ENCODE measurements at places on chromosomes 11 and 22.

- H3K27me3 ChIP-seq, result peaks cover 94% of the 10 kb centered on the region
- no peak overlapping the region for H3K4me3 ChIP-seq
- DNase-seq, result no peak
These were observed 2.9 kb upstream of the FOSL1 start for GRCh38 chr11:65903068-65903481.

DNA sequence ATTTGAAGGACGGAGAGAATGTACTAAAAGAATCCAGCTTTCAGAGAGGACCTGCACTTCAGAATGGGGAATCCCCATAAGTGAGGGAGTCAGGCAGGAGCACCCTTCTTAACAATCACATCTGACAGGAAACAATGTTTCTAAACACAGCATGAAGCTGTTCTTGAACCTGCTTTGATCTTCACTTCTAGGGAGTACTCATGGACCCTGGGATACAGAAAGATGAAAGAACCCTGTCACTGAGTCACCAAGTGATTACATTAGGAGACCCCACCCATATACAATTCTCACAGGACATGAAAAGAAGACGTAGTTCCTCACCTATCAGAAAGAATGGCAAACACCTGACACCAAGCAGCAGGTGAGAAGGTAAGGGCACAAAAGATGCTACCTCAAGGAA lies 296.9 kb upstream of the ZC3H12C start:
- peaks cover 7% of the 10 kb centered on the region for H3K4me1 ChIP-seq
- H3K36me3 ChIP-seq, result peaks cover 12% of the 10 kb centered on the region
- H3K4me3 ChIP-seq, result no peak overlapping the region
- no peak overlapping the region for H3K27ac ChIP-seq
- no peak for DNase-seq
- no peaks in the 10 kb centered on the region for H3K27me3 ChIP-seq

DNA sequence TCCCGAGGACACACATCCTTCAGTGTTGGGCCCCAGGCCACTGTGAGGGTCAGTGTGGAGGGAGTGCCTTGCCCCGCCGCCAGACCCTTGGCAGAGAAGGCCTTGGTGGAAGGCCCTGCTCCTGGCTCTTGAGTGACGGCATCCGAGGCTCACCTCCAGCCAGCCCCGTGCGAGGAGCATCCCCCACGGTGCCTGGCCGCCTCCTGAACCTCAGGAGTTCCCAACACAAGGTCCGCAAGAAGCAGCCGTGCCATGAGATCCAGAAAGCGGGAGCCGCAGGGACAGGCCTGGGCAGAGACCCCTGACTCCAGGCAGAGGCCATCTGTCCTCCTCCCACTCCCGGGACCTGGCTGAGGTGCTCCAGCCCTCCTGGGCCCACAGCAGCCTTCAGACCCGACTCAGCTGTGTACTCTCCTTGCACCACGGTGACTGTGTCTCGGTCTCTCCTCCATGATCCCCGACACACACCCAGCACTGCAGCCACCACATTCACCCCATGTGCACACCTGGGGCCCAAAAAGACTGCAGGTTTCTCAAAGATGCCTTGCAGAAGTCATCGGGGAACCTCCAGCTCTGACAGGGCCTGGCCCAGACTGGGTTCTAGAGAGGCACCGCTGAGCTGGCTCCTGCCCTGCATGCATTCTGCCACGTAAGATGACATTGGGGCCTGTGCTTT lies 870.2 kb downstream of the BRD1 start:
- H3K4me3 ChIP-seq, result no peak overlapping the region
- no peaks in the 10 kb centered on the region for H3K36me3 ChIP-seq
- H3K4me1 ChIP-seq, result peaks cover 11% of the 10 kb centered on the region
- DNase-seq, result no peak
- peak overlapping the region; percentile 15 for H3K27ac ChIP-seq

DNA sequence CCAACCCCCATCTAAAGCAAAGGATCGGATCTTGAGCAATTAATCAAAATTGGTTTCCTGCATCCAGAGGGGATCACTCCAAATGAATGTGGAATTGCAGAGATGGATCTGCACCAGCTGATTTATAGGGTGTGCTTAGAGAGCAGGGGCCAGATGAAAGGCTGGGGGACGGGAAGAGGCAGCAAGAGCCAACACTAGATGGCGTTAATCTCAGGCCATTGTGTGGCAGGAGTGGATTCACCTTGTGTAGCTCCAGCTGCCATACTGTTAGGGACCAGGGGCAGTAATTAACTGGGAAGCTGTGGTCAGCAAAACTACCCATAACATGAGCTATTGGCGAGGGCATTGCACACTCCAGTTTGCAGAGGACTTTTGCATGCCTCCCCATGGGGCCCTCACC lies 35.6 kb downstream of the SERPINH1 start:
- H3K4me1 ChIP-seq, result peaks cover 42% of the 10 kb centered on the region

- peak overlapping the region; percentile 52 for H3K4me3 ChIP-seq
- H3K36me3 ChIP-seq, result no peaks in the 10 kb centered on the region
- H3K4me1 ChIP-seq, result peaks cover 17% of the 10 kb centered on the region
- H3K27ac ChIP-seq, result no peak overlapping the region
- peaks cover 81% of the 10 kb centered on the region for H3K27me3 ChIP-seq
These were observed 2.4 kb downstream of the RASGRP2 start for GRCh38 chr11:64741375-64742086.

GRCh38 chr11:57798905-57799559 lies 37.4 kb downstream of the CTNND1 start:
- no peak for DNase-seq
- H3K4me3 ChIP-seq, result no peak overlapping the region
- peak overlapping the region; percentile 89 for H3K27ac ChIP-seq
- no peaks in the 10 kb centered on the region for H3K27me3 ChIP-seq

GRCh38 chr22:45805413-45805812 lies 133.8 kb downstream of the ATXN10 start:
- peaks cover 54% of the 10 kb centered on the region for H3K36me3 ChIP-seq
- DNase-seq, result no peak
- peak overlapping the region; percentile 16 for H3K27ac ChIP-seq
- H3K4me3 ChIP-seq, result no peak overlapping the region
- peaks cover 7% of the 10 kb centered on the region for H3K4me1 ChIP-seq

GRCh38 chr11:10275714-10276113 lies 18.3 kb downstream of the SBF2 start:
- no peak overlapping the region for H3K4me3 ChIP-seq
- H3K4me1 ChIP-seq, result peaks cover 7% of the 10 kb centered on the region
- peaks cover 7% of the 10 kb centered on the region for H3K36me3 ChIP-seq
- H3K27ac ChIP-seq, result no peak overlapping the region
- no peak for DNase-seq

DNA sequence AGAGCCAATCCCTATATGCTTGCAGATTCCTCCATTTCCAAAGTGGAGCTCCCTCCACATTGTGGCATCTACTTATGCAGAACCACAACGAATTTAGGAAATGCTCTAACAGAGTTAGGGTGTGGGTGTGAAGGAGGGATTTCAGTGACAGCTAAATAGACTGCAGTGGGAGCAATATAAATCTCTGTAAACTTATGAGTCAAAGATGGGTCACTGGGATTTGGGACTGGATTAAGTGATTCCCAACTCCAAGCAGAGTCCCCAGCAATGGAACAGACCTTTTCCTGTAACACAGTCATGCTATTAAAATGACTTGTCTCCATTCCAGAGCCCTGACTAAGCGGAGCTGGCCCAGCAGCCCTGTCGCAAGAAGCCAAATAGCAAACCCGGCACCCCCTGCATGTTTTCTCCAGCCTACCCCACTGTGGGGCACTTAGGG lies 36.6 kb downstream of the RPL27A start:
- H3K27me3 ChIP-seq, result no peaks in the 10 kb centered on the region
- H3K36me3 ChIP-seq, result peaks cover 34% of the 10 kb centered on the region
- DNase-seq, result no peak
- H3K27ac ChIP-seq, result peak overlapping the region; percentile 92
- peaks cover 79% of the 10 kb centered on the region for H3K4me1 ChIP-seq
- no peak overlapping the region for H3K4me3 ChIP-seq

GRCh38 chr11:74948546-74948897 lies 369 bp downstream of the XRRA1 start:
- H3K36me3 ChIP-seq, result peaks cover 30% of the 10 kb centered on the region
- H3K4me1 ChIP-seq, result peaks cover 23% of the 10 kb centered on the region
- no peak for DNase-seq
- H3K4me3 ChIP-seq, result peak overlapping the region; percentile 99

- no peak overlapping the region for H3K27ac ChIP-seq
- no peaks in the 10 kb centered on the region for H3K36me3 ChIP-seq
- no peak for DNase-seq
- H3K27me3 ChIP-seq, result no peaks in the 10 kb centered on the region
- no peak overlapping the region for H3K4me3 ChIP-seq
These were observed 494.6 kb upstream of the FAT3 start for GRCh38 chr11:91730057-91730456.

DNA sequence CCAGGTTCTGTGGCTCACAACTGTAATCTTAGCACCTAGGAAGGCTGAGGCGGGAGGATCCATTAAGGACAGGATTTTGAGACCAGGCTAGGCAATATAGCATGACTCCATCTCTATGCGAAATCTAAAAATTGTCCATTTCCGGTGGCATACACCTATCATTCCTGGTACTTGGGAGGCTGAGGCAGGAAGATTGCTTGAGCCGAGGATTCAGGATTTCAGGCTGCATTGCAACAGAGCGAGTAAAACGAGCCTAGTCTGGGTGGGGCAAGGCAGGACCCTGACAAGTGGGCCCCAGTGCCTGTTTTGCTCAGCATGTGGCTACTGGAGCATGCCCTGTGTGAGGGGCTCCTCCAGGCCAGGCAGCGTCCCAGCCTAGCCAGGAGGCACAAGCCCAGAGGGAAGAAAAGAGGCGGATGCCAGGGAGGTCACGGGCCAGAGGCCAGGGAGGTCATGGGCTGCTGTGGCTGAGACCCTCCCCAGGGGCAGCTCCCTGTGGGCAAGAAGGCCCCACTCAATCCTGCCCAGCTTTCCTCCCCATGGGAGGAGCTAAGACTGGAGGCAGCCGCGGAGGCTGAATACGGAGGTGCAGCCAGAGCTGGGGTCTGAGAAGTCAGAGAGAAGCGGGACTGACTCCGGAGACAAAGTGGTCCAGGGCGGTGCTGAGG lies 8.4 kb downstream of the LRRC74B start:
- H3K4me1 ChIP-seq, result peaks cover 45% of the 10 kb centered on the region
- peaks cover 13% of the 10 kb centered on the region for H3K27me3 ChIP-seq
- no peaks in the 10 kb centered on the region for H3K36me3 ChIP-seq
- no peak overlapping the region for H3K4me3 ChIP-seq
- H3K27ac ChIP-seq, result no peak overlapping the region

- no peaks in the 10 kb centered on the region for H3K36me3 ChIP-seq
- no peak overlapping the region for H3K4me3 ChIP-seq
- no peak overlapping the region for H3K27ac ChIP-seq
- H3K27me3 ChIP-seq, result peaks cover 55% of the 10 kb centered on the region
- DNase-seq, result no peak
These were observed 37.6 kb upstream of the ALX4 start for GRCh38 chr11:44347538-44347937.

DNA sequence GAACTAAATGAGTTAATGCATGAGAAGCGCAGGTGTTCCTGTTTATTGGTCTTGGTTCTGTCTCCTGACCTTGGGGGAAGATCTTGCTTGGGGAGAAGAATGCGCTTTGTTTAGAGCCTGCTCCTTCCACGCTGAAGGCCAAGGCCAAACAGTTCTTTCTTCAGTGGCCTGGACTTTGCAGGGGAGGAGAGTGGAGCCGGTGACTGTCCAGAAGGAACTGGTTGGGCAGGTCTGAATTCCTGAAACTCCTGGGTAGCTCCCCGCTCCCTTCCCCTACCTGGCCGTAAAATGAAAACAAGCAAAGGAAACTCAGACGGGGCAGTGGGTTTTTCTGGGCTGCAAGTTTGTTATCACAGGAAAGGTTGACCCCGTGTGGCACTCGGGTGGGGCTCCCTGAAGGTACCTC lies 3.6 kb downstream of the ARHGAP8 start:
- H3K27me3 ChIP-seq, result peaks cover 48% of the 10 kb centered on the region
- peaks cover 35% of the 10 kb centered on the region for H3K4me1 ChIP-seq
- H3K36me3 ChIP-seq, result no peaks in the 10 kb centered on the region
- H3K4me3 ChIP-seq, result no peak overlapping the region
- no peak for DNase-seq

- no peak overlapping the region for H3K27ac ChIP-seq
- no peaks in the 10 kb centered on the region for H3K36me3 ChIP-seq
- H3K27me3 ChIP-seq, result no peaks in the 10 kb centered on the region
- no peak for DNase-seq
- no peak overlapping the region for H3K4me3 ChIP-seq
- peaks cover 15% of the 10 kb centered on the region for H3K4me1 ChIP-seq
These were observed 162.6 kb downstream of the KIF18A start for GRCh38 chr11:27945348-27945747.

GRCh38 chr11:47389577-47390421 lies 11.5 kb upstream of the SPI1 start:
- DNase-seq, result no peak
- H3K27me3 ChIP-seq, result peaks cover 7% of the 10 kb centered on the region
- H3K27ac ChIP-seq, result peak overlapping the region; percentile 77
- H3K4me1 ChIP-seq, result peaks cover 38% of the 10 kb centered on the region
- no peak overlapping the region for H3K4me3 ChIP-seq
- H3K36me3 ChIP-seq, result no peaks in the 10 kb centered on the region

DNA sequence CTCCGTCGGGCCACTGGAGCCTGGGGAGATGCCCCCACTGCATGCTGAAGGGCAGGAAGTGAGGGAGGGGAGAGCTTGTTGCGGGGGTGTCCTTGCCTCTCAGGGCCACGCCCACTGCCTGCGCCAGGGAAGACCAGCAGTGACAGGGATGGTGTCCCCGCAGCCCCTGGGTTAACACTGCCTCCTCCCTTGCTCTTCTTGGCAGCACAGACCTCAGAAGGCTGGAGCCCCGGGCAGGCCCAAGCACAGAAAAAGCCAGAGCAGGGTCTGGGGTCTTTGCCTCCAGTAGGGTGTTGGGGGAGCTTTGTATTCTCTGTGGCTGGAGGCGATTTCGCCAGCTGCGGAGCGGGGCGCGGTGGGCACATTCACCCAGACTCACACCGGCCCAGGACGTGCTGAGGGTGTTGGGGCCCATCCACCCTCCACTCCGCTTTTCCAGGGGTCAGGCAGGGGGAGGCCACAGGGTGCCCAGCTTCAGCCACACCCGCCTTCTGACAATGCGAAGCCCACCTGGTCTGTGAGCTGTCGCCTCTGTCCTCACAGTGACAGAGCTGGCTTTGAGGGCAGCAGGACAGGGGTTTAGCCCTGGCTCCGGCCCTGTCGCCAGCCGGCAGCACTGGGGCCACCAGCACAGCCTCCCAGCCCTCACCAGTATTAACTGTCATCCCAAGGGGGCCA lies 83.7 kb downstream of the CDKN1C start:
- no peak overlapping the region for H3K4me3 ChIP-seq
- peaks cover 7% of the 10 kb centered on the region for H3K27me3 ChIP-seq
- H3K36me3 ChIP-seq, result peaks cover 12% of the 10 kb centered on the region

DNA sequence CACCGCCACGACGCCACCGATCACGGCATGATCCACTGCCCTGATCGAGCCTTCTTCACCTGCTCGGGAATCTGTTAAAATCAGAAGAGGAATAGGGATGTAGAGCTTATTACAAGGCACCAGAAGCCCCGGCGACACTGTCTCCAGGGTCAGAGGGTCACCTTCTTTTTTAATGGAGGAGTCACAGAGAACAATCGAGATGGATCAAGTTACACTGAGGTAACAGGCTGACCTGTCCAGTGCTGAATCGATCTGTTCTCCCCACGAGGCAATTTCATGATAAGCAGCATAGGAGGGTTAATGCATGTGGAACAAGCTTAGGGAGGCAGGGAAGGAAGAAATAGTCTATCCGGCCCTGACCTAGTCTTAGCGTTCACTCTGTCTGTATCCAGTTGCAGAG lies 325.5 kb downstream of the CADM1 start:
- peak overlapping the region; percentile 4 for H3K4me3 ChIP-seq
- peaks cover 4% of the 10 kb centered on the region for H3K27me3 ChIP-seq
- peaks cover 48% of the 10 kb centered on the region for H3K36me3 ChIP-seq
- H3K27ac ChIP-seq, result peak overlapping the region; percentile 63

GRCh38 chr22:36228944-36229343 lies 10.4 kb downstream of the APOL2 start:
- peaks cover 10% of the 10 kb centered on the region for H3K36me3 ChIP-seq
- no peak overlapping the region for H3K4me3 ChIP-seq
- no peak overlapping the region for H3K27ac ChIP-seq
- peaks cover 5% of the 10 kb centered on the region for H3K27me3 ChIP-seq
- no peak for DNase-seq
- peaks cover 19% of the 10 kb centered on the region for H3K4me1 ChIP-seq

All from nephron progenitor cell (in vitro differentiated cells).